ENCODE measurements at places on chromosomes 3 and 15.

- peak; percentile 21 for DNase-seq
Measured at GRCh38 chr15:34365091-34365825, 1.7 kb downstream of the LPCAT4 start.

- no peak for DNase-seq
Measured at GRCh38 chr3:184761976-184762375, 50.0 kb upstream of the VPS8 start.

- peak; percentile 66 for DNase-seq
Measured at GRCh38 chr3:38149708-38150107, 11.2 kb downstream of the MYD88 start.

- peak; percentile 43 for DNase-seq
Measured at GRCh38 chr3:76044601-76045600, 259.6 kb upstream of the ZNF717 start.

DNA sequence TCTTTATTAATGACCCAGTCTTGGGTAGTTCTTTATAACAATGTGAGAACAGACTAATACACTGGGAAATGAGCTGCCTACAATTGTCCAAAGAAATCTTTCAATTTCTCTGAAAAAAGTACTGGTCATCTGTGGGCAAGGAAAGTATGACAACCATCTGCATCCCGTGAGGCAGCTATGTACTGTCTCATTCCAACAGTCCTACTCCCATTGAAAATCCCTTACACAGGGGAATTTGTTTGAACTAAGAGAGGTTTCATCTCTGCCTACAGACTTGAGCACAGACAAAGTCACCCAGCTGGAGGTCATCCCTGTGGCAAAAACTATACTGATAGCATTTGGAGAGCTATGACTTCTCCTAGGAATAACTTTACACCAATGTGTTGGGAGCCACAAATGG, 27.1 kb downstream of the SHC4 start:
- DNase-seq = no peak

- DNase-seq = peak; percentile 62
Measured at GRCh38 chr3:178263236-178263916, 272.9 kb upstream of the KCNMB2 start.

DNA sequence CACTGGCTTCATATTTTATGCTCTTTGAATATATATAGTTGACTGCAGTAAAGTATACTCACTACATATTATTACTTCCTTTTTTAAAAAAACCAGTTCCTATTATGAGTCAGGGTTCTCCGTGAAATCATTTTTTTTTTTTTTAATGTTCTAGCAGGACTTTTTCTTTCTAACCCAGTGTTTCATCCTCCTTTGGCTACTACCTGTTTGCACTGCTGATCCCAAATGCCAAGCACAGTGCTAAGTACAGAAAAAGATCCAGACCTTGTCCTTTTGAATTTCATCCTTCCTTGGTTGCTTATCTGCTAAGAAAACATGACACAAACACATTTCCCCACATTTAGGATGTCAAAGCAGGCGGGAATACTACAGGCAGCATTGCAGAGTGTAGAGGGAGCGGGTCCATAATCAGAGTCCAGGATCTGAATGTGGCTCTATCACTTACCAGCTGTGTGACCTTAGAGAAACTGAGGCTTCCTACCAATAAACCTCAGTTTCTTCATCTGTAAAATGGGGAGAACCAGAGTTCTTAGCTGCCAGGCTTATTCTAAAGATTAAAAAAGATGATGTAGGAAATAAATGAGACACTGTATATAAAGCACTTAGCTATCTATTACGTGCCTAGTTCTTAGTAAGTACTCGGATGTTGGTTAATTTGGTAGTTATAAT, 37.2 kb upstream of the ANPEP start:
- peak; percentile 15 for DNase-seq

- no peak for DNase-seq
Measured at GRCh38 chr3:9867106-9867505, 12.9 kb downstream of the CIDEC start.

DNA sequence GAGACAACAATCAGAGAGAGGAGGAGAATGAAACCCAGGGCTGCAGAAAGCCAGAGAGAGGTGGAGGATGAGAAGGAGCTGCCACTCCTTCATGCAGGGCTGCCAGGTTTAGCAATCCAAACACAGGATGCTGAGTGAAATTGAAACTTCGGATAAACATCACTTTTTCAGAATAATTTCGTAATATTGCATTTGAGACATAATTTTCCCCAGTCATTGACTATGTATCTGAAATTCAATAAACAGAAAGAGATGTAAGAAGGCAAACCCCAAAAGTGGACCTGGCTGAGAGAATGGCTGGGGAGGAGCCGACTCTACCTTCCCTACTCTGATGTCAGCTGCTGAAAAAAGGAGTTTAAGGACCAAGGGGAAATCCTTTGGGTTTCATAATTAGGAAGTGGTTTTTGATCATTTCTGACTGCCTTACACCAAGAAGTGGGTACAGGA, 33.8 kb downstream of the SLC9A9 start:
- peak; percentile 69 for DNase-seq

DNA sequence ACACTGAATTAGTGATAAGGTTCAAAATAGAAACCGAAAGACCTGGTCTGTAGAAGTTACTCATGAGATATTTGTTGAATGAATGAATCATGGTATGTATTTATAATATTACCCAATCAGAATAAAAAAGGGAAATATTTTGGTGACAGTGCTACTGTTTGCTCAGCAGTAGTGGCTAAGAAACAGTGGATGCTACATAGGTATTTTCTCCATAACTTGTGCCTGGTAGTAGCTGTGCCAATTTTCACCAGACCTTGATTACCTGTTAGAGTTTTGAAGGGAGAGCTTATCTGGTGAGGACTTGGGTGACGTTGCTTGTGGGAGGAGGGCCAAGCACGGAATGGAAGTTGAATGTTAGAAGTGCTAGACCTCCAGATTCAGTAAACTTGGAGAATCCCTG, 14.3 kb downstream of the LIMD1 start:
- peak; percentile 71 for DNase-seq

DNA sequence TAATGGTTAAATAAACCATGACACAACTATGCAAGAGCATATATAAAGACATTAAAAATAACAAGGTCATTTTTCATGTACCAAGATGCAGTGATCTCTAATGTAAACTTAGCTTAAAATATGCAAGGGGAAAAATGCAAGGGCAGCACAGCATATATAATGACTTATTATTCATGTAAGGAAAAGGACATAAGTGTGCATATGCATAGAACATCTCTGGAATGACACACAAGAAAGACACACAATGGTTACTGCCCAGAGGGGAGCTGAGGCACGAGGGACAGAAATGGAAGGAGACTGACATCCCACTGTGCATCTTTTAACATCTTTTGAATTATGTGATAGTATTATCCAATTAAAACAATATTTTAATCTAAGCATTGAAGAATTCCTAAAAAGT, 79.0 kb downstream of the FHIT start:
- DNase-seq = no peak

GRCh38 chr15:48642795-48643194, 2.7 kb downstream of the FBN1 start:
- DNase-seq = no peak

- DNase-seq = no peak
Measured at GRCh38 chr15:79623488-79623887, 191.4 kb downstream of the MINAR1 start.

- DNase-seq = no peak
Measured at GRCh38 chr3:18149386-18149785, 275.8 kb downstream of the SATB1 start.

GRCh38 chr3:184419171-184419570, 39.3 kb downstream of the CHRD start:
- no peak for DNase-seq

- no peak for DNase-seq
Measured at GRCh38 chr15:58501636-58502188, 69.9 kb downstream of the LIPC start.

DNA sequence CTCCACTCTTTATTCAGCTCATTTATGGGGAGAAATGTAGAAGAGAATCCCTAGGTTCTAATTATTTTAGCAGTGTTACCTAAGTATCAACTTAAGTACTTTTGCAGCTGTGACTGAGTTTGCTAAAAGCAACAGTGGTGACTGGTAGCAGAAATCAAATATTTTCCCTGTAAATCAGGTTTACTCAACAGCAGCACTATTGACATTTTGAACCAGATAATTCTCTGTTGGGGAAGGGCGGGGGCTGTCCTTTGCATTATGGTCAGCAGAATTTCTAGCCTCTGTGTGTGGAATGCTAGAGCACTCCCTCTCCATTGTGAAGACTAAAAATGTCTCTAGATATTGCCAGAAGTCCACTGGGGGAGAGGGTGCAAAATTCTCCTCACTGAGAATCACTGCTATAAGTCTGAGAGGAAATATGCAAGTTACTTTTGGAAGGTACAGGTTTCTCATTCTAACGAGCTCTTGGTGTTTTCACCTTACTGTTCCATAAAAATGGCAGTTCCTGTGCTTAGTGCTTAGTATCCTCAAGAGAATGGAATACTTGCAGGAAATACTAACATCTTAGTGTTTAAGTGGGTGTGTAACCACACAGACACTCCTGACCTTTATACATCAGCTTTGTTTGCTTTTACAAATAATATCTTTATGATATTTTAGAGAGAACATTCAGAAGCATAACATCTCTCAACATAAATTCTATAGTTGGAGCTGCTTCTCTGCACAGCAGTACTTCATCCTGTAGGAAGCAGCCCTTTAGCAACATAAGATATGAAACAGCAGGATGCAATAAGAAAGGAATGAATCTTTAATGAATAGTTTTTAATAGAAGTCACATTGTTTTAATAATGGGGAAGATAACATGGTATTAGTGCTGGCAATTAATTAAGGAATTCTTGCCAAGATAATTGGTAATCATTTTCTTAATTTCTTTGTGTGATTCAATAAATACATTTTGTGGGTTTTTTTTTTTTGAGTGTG, 246.5 kb upstream of the GOLIM4 start:
- DNase-seq = no peak

DNA sequence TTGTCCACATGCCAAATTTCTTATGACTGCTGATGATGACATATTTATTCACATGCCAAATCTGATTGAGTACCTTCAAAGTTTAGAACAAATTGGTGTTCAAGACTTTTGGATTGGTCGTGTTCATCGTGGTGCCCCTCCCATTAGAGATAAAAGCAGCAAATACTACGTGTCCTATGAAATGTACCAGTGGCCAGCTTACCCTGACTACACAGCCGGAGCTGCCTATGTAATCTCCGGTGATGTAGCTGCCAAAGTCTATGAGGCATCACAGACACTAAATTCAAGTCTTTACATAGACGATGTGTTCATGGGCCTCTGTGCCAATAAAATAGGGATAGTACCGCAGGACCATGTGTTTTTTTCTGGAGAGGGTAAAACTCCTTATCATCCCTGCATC, 17.3 kb downstream of the B3GNT5 start:
- DNase-seq = no peak

DNA sequence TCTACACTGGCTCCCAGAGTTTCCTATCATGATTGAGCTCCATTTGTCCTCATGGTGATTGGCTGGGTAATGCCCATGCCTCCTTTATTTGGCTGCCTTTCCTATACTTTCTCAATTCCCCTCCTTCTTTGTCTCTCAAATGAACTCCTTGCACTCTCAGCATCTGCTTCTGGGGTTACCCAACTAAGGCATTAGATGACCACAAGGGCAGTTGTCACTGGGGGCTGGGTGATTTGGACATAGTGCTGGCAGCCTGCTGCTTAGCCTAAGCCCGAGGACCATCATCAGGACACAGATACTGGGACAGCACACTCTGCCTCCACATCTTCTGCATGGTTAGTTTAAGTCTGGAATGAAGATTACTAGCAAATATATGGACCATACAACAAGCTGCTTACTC, 49.2 kb upstream of the LRRFIP2 start:
- DNase-seq = no peak

All from suppressor macrophage (primary cell).